ENCODE measurements at places on chromosomes 5 and 9.

DNA sequence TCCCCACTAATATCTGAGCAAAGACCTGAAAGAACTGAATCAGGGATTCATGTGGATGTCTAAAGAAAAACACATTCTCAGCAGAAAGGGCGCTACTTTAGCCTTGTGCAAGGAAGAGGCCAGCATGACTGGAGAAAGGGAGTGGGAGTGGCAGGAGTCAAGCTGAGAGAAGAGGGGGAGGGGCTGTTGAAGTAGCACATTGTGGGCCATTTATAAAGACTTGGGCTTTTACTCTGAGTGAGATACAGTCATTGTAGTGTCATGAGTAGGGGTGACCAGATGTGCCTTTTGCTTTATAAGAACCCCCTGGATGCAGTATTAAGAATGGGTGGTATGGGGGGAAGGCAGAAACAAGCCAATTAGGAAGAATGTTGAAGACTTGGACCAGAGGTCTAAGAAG, 452.8 kb downstream of the ENC1 start:
- DNase-seq, result no peak

- DNase-seq, result no peak
These were observed 24.2 kb downstream of the NMRK1 start for GRCh38 chr9:75063556-75064305.

DNA sequence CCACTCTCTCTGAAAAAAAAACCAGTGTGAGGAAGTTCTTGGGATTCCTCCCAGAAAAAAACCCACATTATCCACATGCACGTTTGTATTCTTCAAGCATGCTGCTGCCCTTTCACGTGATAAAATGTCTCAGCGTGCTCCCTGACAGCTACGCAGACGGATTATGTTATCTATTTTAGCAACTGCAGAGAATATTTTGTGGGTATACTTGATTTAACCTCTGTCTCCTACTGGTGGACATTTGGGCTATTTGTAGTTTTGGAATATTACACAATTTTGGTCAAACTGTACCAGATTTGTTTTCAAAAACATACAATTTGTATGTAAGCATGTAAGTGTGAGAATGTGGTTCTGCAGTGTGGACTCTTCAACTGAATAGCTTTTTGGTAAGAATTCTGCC, 10.7 kb downstream of the PRRC2B start:
- DNase-seq, result no peak

- no peak for DNase-seq
These were observed 9.1 kb upstream of the CERCAM start for GRCh38 chr9:128411364-128412119.

- DNase-seq, result no peak
These were observed 356.7 kb upstream of the TRPC7 start for GRCh38 chr5:136722086-136722485.

GRCh38 chr5:137833463-137833862, 34.2 kb upstream of the MYOT start:
- no peak for DNase-seq

- DNase-seq, result no peak
These were observed 22.8 kb upstream of the COL27A1 start for GRCh38 chr9:114132550-114132918.

DNA sequence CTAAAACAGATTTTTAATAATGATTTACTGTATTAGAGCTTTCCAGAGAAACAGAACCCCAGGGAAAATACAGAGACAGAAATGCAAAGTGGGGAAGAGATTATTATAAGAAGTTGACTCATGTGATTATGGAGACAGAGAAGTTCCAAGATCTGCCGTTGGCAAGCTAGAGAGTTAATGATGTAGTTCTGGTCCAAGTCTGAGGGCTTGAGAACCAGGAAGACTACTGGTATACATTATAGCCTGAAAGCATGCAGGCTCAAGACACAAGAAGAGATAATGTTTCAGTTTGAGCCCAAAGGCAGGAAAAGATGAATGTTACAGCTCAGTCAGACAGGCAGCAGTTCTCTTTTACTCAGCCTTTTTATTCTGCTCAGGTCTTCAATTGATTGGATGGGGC, 98.8 kb upstream of the NFIL3 start:
- DNase-seq, result no peak

GRCh38 chr5:143494162-143494561, 90.7 kb upstream of the NR3C1 start:
- no peak for DNase-seq

- no peak for DNase-seq
These were observed 14.2 kb downstream of the IARS1 start for GRCh38 chr9:92279302-92279701.

GRCh38 chr9:106287091-106287631, 575.8 kb upstream of the ZNF462 start:
- no peak for DNase-seq

DNA sequence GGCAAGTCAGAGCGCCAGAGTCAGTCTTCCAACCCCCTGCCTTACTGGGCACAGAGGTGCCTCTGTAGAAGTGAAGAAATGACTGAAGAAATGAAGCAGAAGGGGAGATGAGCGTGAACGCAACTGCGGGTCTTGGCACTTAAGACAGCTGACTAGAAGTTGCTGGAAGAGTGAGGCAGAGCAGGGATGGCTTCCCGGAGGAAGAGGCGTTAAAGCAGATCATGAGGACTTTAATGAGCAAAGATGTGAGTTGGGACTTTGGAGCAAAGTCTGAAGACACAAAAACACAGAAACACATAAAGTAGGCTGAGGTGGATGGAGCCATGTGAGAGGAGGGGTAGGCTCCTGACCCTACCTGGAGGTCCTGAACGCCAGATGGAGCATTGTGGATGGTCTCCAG, 7.2 kb downstream of the AQP3 start:
- no peak for DNase-seq

DNA sequence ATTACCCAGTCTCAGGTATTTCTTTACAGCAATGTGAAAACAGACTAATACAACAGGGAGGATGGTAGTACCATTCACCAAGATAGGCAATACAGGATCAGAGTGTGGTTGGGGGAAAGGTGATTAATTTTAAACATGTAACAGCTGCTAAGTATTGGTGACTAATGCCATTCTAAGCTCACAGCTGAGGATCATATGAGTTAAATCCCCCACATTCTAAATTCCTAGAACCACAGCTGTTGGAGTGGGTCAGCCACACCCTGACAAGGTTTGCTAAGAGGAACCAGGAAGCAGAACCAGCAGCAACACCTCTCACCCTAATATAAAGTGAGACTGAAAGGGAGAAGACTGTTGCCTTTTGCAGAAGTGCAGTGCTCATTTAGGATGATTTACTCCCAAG, 24.8 kb downstream of the HSPB3 start:
- DNase-seq, result no peak

DNA sequence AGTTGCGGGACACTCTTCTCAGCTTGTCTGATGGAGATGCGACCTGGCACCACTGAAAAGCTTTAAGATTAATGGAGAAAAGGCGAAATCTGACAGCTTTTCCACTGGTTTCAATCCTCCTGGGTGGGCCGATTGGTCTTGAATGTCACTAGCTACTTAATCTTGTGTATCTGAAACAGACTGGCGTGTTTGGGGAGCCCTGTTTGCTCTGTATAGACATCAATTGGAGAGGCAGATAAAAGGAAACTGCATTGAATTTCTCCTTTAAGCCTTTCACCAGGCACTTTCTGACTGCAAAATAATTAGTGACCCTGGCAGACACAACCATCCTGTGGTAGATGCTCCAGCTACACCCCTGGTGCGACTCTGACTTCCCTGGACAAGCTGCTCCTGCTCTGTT, 224.2 kb downstream of the NDUFS4 start:
- DNase-seq, result no peak
